ENCODE measurements at places on chromosomes 3 and 15.

GRCh38 chr3:58358092-58358491 lies 25.4 kb downstream of the PXK start:
- DNase-seq, result no peak

DNA sequence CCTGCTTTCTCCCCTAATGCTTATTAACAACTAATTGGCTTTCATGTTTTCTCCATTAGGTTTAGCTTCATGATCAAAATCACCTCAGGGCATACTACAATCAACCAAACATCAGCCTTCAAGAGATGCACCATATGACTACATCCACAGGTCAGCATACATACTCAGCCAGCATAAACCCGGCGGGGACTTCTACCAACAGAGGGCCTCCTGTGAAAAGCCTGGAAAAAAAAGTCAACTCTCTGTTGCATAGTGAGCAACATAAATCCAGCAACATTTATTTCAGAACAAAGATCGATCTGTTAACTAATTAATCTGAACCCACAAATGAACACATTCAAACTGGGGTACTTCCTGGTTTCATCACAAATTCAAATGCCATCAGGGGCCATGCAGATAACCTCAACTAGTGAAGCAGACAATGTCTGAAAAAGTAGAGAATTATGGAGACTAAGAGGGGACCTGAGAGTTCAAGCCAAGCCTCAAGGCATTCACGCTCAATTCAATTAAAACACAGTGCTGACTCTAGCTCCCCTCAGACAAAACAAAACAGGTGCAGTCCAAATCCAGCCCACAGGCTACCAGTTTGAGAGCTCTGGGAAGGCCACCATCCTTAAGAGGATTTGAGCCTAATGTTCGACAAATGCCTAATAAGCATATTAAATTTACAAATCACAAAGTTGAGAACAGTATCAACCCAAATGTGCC lies 124.5 kb downstream of the MAGI1 start:
- DNase-seq, result no peak

- no peak for DNase-seq
Observed at GRCh38 chr3:55790596-55791350, 303.7 kb upstream of the WNT5A start.

- DNase-seq, result no peak
Observed at GRCh38 chr15:64895285-64896065, 16.2 kb upstream of the ANKDD1A start.

Measured in GM04503 (cell line).